Choroid plexus epithelial cell (primary cell): ENCODE measurements at places on chromosomes 1 and 21.

GRCh38 chr21:36606983-36607325, 92.0 kb upstream of the SIM2 start:
- DNase-seq: no peak

- peak; percentile 40 for DNase-seq
These were observed 129.4 kb downstream of the MRPS6 start for GRCh38 chr21:34202553-34203372.

DNA sequence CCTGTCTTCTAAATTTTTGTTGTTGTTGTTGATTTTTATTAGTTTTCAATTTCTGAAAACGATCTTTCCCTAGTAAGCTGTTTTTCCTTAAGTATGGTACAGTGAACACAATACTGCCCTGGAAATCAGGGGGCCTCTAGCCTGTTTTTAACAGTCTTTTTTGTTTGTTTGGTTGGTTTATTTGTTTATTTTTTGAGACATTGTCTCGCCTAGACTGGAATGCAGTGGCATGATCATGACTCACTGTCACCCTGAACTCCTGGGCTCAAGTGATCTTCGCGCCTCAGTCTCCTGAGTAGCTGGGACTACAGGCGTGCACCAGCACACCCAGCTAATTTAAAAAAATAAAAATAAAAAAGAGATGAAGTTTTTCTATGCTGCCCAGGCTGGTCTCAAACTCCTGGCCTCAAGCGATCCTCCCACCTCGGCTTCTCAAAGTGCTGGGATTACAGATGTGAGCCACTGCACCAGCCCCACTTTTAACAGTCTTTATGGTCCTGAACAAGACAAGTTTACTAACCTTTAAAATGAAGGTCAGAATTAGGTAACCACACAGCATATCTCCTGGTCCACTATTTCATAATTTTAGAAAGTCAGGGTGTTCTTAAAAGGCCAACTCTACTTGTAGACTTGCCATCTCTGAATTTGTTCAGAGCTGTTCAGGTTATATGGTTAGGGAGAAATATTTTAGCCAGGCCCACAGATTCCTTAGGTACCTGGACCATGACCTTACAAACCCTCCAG, 35.4 kb downstream of the TBCE start:
- peak; percentile 36 for DNase-seq

- no peak for DNase-seq
These were observed 19.1 kb upstream of the GBP3 start for GRCh38 chr1:89041721-89042120.

- peak; percentile 19 for DNase-seq
These were observed 134.6 kb upstream of the ADAMTS5 start for GRCh38 chr21:27101523-27101922.

DNA sequence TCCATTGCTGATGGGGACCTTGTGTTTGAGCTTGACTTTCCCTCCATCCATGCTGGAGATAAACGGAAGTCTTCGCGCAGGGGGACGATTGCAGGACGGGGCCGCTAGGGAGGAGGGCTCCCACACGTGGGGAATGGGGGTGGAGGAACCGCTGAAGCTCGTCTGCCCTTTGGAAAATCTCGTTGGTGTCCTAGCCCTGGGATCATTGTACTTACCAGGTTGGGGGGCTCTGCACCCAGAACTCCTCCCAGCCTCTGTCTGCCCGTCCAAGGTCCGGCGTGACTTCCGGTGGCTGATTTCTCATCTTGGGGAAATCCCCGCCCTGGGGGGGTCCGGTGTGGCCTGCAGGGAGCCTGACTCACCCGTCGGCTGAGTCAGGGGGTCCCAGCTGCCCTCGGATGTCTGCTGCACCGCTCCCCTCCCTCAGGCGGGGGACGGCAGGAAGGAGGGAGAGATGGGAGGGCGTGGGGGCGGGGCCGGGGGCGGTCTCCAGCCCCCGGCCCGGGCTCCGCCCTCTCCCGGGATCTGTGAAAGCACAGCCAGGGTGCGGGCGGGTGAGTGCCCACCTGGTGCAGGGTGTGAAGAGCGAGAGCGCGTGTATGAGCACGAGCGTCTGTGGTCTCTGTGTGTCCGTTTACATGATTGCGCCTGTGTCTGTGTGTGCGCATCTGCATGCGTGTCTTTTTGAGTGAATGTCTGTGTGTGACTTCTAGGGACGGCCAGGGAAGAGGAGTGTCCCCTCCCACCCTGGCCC, 35.8 kb downstream of the PIK3CD start:
- DNase-seq: peak; percentile 77

GRCh38 chr1:13754510-13755103, 54.6 kb downstream of the PRDM2 start:
- DNase-seq: no peak

DNA sequence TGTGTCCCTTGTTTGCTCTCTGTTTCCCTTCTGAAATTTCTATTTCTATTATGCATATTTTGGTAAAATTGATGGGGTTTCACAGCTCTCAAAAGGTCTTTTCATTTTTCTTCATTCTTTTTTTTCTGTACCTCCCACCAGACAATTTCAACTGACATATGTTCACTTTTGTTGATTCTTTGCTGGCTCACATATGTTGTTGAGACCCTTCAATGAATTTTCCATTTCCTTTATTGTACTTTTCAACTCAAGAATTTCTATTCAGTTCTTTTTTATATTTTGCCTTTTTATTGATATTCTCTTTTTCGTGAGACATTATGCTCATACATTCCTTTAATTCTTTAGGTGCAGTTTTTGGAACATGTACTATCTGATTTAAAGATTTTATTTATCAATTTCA, 102.6 kb upstream of the GRIK1 start:
- no peak for DNase-seq

DNA sequence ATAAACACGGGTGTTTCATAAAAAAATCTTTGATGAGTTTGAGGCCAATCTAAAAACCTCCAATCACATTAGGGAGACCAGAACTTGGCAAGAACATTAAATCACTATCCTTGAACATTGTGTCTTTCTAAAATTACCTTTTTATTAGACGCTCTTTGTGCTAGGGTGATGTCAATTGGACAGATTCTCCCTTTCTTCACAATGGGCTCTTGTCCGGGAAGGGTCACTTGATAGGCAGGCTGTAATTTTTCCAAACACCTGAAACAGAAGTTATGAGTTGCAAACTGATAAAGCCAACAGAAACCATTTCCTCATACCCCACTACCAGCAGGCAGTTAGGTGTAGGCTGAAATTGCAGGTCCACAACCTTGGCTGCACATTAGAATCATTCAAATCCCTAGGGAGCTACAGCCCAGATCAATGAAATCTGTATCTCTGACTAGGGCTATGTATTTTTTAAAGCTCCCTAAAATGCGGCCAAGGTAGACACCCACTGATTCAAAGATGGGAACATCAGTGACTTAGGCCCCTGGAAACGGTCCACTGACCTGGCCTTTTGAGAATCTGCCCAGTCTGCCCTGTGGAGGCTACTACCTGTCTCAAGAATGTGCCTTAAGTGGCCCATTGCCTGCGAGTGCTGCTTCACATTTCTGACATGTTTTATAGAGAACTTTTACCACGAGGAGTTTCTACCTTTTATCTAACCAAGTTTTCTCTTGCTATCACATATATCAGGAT, 16.5 kb downstream of the EIF2D start:
- no peak for DNase-seq

DNA sequence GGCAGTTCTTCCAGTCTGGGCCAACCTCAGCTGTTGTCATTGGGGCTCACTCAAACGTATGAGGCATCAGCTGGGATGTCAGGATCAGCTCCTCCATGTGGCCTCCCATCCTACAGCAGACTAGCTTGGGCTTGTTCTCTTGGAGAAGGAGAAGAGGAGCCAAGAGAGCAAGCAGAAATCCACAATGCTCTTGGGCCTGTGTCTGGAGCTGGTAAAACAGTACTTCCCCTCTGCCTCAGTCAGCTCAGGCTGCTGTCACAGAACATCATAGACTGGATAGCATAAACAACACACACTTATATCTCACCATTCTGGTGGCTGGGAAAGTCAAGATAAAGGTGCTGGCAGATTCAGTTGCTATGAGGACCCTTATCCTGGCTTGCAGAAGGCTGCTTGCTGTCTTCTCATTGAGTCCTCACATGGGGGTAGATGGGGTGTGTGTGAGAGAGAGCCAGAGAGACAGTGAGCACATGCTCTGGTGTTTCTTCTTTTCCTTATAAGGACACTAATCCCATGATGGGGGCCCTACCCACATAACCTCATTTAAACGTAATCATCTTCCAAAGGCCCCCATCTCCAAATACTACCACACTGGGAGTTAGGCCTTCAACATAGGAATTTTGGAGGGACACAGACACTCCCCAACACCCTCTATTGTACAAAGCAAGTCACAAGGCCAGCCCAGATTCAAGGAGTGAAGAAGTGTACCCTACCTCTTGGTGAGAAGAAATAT, 16.3 kb upstream of the DNAJC6 start:
- no peak for DNase-seq

- DNase-seq: peak; percentile 97
These were observed 1.1 kb downstream of the LUZP1 start for GRCh38 chr1:23167353-23168078.

- DNase-seq: no peak
These were observed 1.2 kb downstream of the CHI3L2 start for GRCh38 chr1:111228748-111229126.

- no peak for DNase-seq
These were observed 14.8 kb downstream of the AVPR1B start for GRCh38 chr1:206102292-206102936.

- peak; percentile 51 for DNase-seq
These were observed 48.0 kb downstream of the TOR3A start for GRCh38 chr1:179129702-179130473.

DNA sequence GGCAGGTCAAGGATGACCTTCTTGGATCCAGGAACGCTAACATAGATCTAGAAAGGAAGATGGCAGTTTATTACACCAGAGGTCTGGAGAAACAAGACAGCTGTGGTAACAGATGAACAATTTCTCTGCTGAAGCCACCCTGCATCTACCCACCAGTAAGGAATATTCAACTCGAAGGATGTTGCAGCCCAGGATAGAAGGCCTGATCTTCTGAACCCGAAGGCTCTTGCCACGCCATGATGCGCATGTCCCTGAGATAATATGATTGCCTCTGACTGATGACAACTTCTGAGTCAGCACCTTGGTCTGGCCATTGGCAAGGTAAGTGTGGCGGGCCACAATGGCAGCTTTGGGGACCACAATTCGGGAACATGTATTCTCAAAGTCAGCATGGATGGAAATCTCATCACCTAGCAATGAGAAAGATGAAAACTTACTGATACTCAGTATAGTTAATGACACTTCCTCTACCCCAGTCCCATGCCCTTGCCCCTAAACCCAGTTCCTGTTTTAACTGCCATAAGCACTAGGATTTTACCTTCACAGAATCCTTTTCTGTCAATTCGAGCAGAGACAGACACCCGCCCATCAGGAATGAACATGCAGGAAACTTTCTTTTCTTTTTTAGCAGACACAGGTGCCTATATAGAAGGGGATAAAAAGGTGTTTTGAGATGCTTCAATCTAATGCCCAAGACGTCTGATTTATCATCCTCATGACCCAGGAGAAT, 1.8 kb downstream of the TXNIP start:
- no peak for DNase-seq

GRCh38 chr1:157732755-157733154, 32.2 kb upstream of the FCRL3 start:
- DNase-seq: no peak

GRCh38 chr1:61138921-61139774, 56.8 kb downstream of the NFIA start:
- DNase-seq: peak; percentile 81

DNA sequence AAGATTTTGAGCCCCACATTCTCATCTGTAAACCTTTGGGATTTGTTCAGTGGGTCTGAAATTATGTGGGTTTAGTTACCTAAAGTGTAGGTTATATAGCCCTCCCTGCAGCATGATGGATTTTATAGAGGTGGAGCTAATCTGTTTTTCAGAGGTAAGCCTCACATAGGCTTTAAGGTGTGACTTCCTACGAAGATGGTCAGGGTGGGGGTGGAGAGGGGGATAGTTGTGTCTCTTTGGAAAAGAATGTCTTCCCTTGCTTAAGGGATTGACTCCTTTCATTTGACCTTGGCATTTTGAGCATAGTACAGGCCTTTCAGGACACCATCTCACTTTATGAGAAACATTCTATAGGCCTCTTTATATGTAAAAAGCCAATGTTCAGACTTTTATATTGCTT, 3.4 kb downstream of the CACHD1 start:
- DNase-seq: no peak

- no peak for DNase-seq
These were observed 170.5 kb downstream of the APP start for GRCh38 chr21:25999921-26000582.

- DNase-seq: no peak
These were observed 148.7 kb downstream of the ADGRL2 start for GRCh38 chr1:81949421-81949820.

DNA sequence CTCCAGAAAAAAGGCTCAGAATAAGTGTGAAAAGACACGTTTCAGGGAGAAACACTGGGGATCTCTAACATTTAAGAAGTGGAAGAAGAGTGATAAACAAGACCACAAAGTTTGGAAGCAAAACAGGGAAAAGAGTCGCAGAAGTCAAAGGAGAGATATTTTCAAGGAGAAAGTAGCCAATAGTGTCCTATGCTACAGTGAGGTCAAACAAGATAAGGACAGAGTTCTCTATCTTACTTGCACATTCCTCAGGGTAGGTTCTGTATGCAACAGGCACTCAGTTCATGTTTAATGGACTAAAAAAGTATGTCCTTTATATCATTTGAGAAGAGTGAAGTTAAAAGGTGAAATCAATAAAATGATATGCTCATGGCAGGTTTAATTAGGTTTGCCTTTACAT, 13.8 kb upstream of the EDEM3 start:
- DNase-seq: no peak

DNA sequence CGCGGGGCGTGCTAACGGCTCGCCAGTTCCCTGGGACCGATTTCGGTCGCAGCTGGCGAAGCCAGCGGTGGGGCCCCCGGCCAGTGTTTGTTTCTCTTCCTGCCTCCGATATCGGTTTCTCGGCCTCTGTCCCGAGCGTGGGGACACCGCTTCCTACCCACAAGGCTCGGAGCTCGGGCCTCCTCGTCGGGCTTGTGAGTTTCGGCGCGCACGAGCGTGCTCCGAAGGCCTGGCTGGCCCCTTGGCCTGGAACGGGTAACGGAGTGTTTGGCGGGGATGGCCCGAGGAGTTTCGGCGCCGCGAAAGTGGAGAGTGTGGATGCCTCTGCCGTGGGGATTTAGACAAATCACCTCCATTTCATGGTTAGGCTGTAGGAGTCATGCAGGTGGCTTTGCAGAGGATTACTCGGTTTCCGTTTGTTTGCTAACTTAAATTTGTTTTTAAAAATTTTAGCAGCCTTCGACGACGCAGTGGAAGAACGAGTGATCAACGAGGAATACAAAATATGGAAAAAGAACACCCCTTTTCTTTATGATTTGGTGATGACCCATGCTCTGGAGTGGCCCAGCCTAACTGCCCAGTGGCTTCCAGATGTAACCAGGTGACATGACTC, 559 bp downstream of the RBBP4 start:
- DNase-seq: no peak

DNA sequence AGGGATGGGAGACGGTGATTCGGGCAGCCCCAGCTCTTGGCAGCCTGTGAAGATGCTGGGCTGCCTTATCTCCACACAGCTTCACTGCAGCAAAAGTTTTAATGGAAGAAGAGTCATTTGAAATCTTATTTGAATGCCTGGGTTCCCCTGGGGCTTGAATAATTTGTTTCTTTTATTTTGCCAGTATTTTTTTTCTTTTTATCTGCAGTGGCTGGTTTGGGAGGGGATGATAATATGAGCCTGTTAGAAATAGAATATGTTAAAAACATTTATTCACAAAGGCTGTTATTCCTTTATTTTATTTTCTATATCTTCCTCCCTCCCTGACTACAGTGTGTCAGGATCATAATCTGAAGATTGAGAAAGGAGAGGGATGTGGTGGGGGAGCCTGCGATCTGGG, 103.4 kb downstream of the ARHGEF10L start:
- no peak for DNase-seq

- DNase-seq: no peak
These were observed 24.1 kb upstream of the TTC34 start for GRCh38 chr1:2825487-2826189.
